ENCODE measurements at places on chromosomes 7 and 10.
A peak's percentile ranks its signal among the peaks of the same experiment; 100 is the strongest.

DNA sequence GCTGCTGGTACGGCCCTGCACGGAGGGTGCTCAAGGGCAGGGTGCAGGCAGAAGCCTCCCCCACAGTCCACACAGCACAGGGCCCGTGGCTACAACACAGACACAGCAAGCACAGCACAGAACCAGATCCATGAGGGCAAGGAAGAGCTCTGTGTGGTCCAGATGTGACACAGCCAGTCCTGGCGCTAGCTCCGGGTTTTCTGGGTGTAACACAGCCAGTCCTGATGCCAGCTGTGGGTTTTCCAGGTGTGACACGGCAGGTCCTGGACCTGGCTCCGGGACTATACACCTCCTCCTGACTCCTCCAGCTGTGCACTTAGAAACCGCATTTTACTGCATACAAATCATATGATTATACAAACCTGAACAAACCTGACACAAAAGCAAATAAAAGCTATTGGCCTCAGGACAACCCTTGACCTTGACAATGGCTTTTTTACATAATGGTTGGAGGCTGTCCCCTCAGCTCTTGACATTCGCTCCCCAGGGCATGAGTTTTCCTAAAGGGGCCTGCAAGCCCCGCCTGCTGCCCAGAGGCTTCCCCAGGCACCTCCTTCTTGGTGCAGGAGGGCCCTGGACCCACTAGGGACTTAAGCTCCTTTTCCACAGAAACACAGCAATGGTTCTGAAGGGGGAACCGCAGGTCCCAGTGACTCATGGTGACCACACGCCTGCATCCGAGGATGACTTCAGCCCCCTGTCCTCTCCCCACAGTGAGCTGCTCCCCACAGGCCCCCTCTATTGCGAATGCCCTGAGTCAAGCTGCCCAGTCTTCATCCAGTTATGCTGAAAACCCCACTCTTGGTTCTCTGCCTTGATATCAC is 209.6 kb downstream of the PTPRN2 start:
- DNase-seq, result no peak

- no peak for DNase-seq
Observed at GRCh38 chr10:84563355-84563754, 235.0 kb downstream of the CCSER2 start.

DNA sequence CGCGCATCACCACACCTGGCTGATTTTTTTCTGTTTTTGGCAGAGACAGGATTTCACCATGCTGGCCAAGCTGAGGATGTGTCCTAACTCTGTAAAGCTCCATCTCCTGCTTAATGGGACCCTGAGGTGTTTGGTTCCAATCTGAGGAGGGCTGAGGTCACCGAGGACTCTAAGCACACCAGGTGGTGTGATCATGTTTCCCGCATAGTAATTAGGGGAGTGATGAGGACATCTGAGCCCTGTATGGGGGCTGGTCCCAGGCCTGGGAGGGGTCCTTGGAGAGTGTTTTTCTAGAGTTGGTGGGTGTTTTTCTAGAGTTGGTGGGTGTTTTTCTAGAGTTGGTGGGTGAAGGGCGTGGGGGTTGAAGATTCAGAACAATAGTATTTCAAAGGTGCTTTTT is 3.0 kb upstream of the ABHD11 start:
- DNase-seq, result no peak

GRCh38 chr10:102777711-102778453 is 34.1 kb downstream of the WBP1L start:
- DNase-seq, result no peak

DNA sequence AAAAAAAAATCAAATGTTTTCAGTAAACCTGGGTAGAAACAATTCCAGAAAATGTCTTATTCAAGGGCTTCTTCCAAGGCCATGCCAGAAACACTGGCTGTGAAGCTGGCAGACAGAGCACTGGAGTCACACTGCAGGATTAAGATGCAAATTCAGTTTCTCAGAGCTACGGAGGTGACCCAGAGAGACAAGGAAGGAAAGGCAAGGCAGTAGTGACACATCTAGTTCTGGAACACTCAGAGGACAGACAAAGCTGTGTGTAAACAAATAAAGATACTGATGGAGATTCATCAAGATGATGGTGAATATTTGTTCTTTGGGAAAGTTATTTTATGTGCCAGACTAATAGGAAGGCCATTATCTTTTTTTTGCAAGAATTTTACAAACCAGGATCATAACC is 608.3 kb upstream of the C7orf33 start:
- DNase-seq, result no peak

- no peak for DNase-seq
Observed at GRCh38 chr7:132250480-132251326, 325.6 kb downstream of the PLXNA4 start.

GRCh38 chr10:4070921-4071660 is 286.1 kb upstream of the KLF6 start:
- DNase-seq, result peak; percentile 55
